HT1080 (cell line): ENCODE measurements at places on chromosomes 2 and 18. TPM values are rescaled to one million over a fixed set of nuclear protein-coding genes. Genes with fewer than 3 reads are reported as not detected.
A peak's percentile ranks its signal among the peaks of the same experiment; 100 is the strongest.

GRCh38 chr2:3160751-3161330, 216.8 kb downstream of the EIPR1 start:
- peak; percentile 26 for DNase-seq

Gene TBR1
- 0.13 TPM in 1 of 2 replicates, not detected in the other for total RNA-seq

Gene PPP1R1C
- not detected in 2 replicates for total RNA-seq

GRCh38 chr2:39434233-39434897, 2.7 kb downstream of the MAP4K3 start:
- DNase-seq, result no peak

- DNase-seq, result no peak
Measured at GRCh38 chr18:46411867-46412690, 244.9 kb downstream of the LOXHD1 start.

Gene MYO5B
- total RNA-seq, result 12.8 and 16.2 TPM in 2 replicates

DNA sequence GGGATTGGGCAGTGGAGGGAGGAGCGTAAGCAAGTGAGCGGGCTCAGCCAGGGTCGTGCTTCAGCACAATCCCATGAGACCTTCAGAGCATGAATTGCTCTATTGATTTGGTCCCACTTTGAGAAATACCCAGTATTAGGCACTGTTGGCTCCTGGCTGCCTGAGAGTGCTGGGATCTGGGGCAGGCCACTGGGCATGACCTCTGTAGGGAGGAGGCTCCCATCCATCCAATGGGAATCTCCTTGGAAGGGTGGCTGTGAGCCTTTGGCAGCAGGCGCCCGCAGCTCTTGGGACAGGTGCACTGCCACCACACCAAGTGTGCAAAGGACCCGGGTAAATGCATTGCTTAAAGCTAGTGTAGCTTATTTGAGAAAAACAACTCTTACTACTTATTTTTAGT, 137.5 kb downstream of the LDLRAD4 start:
- DNase-seq, result no peak

Gene LYG2
- 0.37 and 0.61 TPM in 2 replicates for total RNA-seq
